ENCODE measurements at places on chromosomes 5 and 9. TPM values are rescaled to one million over a fixed set of nuclear protein-coding genes. Genes with fewer than 3 reads are reported as not detected.

PRSS3 gene
- 3.1 TPM for total RNA-seq

DMRT2 gene
- total RNA-seq = under 0.01 TPM

SV2C gene
- under 0.01 TPM for total RNA-seq

PCDHA2 gene
- total RNA-seq = under 0.01 TPM

Data from nasal cavity respiratory epithelium epithelial cell of viscerocranial mucosa (primary cell).